ENCODE measurements at places on chromosomes 7 and 10.
A peak's percentile ranks its signal among the peaks of the same experiment; 100 is the strongest.

DNA sequence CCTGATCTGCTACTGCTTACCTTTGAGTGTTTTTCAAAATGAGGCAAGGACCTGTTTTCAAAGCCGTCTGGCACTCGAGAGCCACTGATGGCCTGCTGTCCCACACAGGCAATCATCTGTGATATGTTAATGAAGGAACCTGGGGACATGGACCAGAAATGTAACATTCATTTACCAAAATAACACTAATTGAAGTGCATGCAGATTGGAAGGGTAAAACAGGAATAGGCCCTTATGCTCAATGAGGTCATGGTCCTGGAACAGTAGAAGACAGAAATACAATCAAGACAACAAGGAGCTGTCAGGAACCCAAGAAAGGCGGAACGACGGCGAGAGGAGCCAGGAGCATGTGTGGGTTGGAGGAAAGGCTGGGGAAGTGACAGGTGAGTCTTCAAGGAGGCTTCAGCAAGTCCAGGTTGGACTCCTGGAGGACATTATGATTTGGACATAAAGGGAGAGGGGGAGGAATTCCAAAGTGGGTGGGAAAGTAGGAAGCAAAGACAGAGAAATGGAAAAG is 28.3 kb downstream of the POLR3A start:
- DNase-seq, result no peak

- no peak for DNase-seq
These were observed 51.9 kb downstream of the CCNY start for GRCh38 chr10:35388197-35388596.

GRCh38 chr10:96703358-96703757 is 17.0 kb downstream of the PIK3AP1 start:
- DNase-seq, result no peak

GRCh38 chr7:125848157-125848556 is 918.5 kb upstream of the POT1 start:
- no peak for DNase-seq

GRCh38 chr7:44769776-44770294 is 21.2 kb downstream of the ZMIZ2 start:
- no peak for DNase-seq

DNA sequence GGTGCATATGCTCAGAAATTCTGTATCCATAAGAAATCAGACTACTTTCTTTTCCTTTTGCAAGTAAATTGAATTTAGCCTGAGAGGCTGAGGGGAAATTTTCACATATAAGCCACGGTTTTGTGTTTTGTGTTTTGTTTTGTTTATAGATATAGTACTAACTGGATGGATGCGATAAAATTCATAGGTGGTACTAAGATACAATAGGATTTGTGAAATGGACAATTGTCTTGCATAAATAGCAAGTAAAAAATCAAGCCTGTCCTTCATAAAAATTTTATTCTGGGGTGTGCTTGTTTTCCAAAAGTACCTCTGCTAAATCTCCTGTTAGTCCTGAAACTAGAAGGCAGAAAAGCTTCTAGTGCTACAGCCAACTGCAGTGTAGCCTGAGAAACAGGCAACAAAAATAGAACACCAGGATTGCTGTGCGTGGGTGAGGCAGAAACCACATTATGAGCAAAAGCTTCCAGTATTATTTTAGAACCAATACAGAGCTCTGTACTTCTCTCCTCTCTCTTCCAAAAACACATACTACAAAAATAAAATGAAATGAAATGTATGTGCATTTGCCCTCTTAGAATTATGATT is 634 bp upstream of the HDAC9 start:
- DNase-seq, result peak; percentile 31

DNA sequence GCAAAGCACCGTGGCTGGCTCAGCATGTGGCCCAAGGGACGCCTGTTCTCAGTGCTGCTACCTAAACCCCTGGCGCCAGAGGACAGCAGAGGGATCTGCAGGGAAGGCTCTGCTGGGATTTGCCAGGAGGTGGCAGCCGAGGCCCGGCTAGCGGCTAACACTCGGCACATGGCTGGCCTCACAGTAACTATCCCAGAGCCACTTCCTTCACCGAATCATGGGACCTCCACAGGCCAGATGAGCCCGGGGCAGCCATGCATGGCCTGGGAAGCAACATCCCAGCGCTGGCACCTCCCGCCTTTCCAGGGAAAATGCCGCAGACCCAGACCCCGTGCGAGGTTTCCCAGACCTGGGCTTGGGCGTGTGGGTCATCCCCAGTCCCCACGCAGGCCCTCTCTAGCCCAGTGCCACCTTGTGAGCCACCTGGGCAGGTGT is 36.4 kb downstream of the DPYSL4 start:
- DNase-seq, result peak; percentile 84

- DNase-seq, result no peak
These were observed 17.2 kb upstream of the GPR158 start for GRCh38 chr10:25157650-25158049.

GRCh38 chr7:87146740-87147386 is 5.4 kb upstream of the DMTF1 start:
- no peak for DNase-seq

- DNase-seq, result no peak
These were observed 258.1 kb downstream of the RPS24 start for GRCh38 chr10:78291722-78292121.

DNA sequence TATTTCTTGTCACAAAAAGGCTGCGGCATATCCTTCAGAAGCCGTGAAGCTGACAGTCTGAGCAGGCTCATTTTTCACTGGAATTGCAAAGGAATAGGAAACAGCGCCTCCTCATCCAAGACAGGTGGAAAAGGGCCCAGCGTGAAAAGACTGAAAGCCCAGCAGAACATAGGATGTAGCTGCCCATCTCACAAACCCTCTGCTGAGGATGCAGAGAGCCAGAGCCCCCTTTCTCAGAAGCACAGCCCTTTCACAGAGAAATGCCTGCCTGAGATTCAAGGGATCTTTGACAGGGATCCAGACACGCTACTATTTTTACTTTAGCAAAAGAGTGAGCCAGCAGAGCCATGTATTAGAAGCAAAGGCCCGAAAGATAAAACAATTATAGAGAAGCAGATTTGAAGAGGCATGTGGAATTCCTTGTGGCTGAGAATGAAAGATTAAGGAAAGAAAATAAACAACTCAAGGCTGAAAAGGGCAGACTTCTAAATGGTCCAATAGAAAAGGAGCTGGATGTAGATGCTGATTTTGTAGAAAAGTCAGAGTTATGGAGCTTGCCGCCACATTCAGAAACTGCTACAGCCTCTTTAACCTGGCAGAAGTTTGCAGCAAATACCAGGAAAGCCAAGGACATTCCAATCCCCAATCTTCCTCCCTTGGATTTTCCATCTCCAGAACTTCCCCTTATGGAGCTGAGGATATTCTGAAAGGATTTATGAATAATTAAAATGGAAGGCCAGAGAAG is 36.9 kb downstream of the GDI2 start:
- DNase-seq, result no peak

GRCh38 chr7:40542982-40543741 is 408.4 kb downstream of the SUGCT start:
- DNase-seq, result no peak

- no peak for DNase-seq
These were observed 605 bp upstream of the NFKB2 start for GRCh38 chr10:102394801-102395399.

GRCh38 chr7:91164506-91164905 is 99.7 kb upstream of the FZD1 start:
- no peak for DNase-seq

- peak; percentile 49 for DNase-seq
These were observed 135.8 kb downstream of the CNNM2 start for GRCh38 chr10:103053659-103054581.

DNA sequence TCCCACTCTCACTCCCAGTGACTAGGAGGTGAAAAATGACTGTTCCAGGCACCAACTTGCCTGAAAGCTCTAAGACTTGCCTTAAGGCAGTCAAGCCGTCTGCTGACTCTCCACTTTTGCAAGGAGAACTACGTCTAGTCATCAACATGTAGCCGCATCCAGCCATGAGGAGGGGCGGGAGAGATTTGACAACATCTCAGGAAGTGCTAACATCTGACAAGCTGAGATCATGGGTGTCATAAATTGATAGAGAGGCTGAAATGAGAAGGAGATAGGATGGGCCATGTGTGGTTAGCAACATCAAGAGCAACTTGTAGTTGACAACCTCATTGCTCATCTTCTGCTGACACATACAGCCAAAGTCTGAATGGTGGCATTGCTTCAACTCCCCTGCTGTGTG is 9.0 kb upstream of the TBXAS1 start:
- no peak for DNase-seq

- DNase-seq, result no peak
These were observed 6.4 kb upstream of the IGFBP1 start for GRCh38 chr7:45881759-45882464.
